AG08396 (cell line): ENCODE measurements at places on chromosomes 5 and 9.
A peak's percentile ranks its signal among the peaks of the same experiment; 100 is the strongest.

- DNase-seq, result no peak
Measured at GRCh38 chr5:146669656-146670055, 153.7 kb upstream of the GPR151 start.

DNA sequence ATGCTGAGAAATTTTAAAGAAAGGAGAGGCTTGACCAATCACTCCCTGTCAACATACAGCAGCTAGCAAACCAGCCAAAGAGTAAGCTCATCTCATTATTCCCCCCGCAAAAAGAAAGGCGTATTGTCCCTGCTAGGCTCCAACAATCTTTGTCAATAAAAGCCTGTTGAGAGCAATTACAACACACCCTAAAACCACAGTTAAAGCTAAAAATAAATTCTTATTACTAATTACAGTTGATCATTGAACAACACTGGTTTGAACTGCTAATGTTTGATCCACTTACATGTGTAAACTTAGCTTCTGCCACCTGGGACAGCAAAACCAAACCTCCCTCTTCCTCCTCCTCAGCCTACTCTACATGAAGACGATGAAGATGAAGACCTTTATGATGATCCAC is 151.2 kb downstream of the TSSK1B start:
- DNase-seq, result no peak

DNA sequence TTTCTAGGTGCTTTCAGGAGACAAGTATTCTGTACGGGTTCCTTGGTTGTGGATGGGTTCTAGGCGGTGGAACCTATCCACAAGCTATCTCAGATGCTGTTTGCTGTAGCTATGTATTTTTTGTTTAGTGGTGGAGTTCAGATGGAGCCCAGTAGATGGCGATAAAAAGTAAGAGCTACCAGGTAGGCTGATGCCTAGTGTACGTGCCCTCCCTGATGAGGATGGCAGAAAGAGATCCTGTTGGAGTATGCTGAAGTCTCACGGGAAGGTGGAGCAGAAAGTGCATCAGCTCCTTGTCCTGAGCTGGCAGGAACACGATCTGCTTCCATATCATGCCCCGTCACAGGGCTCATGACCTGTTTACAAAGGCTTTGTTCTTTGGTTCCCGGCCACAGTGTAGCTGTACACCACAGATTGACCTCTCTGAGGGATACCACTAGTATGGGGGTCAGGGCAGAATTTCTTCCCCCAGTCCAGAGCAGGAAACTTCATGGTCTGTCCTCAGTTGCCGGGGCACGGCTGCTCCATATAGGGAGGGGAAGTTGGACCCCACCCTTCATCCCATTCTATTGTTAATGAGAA is 12.6 kb upstream of the UGT3A2 start:
- DNase-seq, result peak; percentile 55

GRCh38 chr9:113299800-113300292 is 3.3 kb downstream of the RNF183 start:
- no peak for DNase-seq

- no peak for DNase-seq
Measured at GRCh38 chr9:85117831-85118230, 448.3 kb downstream of the NTRK2 start.

DNA sequence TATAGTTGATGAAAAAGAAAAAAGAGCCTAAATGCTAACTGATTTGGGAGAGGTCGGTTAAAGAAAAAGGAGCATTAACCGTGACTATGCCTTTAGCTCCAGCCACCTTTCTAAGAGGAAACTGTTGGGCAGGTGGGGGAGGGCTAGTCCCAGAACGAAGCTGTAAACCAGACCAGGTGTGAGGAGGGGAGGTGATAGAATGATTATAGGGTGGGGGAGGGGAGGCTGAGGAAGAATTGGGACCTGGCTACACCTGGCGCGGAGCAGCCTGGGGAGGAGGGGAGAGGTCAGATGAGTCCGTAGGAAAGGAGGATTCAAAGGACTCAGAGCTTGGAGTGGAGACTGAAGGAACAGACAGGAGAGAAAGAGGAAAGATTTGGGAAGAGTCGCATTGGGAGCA is 73.4 kb downstream of the PHAX start:
- DNase-seq, result no peak

DNA sequence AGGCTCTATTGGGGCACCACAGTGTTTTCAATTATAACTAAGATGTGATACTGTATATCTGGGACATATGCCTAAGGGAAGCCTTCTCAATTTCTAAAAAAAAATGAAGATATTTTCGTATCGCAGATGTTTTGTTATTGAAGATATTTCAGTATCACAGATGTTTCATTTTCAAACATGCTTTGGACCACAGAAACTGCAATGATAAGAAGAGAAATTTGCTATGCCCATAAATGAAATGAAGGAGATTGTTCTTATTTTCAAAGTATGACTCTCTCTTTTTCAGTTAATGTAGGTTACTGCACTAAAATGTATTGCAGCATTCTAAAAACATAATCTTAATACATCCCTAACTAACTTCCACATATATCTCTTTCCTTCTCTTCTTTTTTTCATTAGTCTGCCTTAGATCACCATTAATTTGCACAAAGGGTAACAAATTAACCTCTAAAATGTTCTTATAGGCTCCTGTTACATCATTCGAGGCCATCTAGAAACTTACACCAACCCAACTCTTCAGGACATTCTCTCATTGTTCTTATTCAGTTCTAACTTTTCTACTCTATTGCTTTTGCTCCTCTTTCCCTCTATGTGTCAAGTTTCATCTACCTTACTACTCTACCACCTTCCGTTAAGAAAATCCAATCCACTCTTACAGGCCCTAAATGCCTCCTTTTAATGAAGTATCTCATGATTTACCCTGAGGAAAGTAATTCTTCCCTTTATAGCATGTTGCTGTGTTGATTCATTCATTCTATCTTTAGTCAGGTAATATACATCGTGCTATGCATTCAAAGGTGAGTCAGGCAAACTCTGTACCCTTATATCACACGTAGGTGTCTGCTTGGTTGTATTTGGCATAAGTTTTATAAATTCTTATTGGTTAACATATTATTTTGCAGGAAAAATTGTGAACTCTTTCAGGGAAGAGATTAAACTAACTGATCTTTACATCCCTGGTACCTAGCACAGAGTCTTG is 70.5 kb downstream of the ST8SIA4 start:
- no peak for DNase-seq

DNA sequence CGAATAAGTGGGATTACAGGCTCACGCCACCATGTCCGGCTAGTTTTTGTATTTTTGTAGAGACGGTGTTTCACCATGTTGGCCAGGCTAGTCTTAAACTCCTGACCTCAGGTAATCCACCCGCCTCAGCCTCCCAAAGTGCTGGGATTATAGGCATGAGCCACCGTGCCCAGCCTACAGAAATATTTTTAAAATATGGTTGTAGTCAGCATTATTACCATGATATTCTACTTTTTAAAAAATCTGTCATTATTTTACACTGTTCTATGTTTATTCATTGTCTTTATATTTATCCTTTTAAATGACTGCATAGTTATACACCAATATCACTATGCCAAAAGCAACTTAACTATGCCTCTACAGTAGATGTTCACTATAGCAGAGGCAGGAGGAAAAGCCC is 41.6 kb upstream of the SLC30A5 start:
- DNase-seq, result no peak

DNA sequence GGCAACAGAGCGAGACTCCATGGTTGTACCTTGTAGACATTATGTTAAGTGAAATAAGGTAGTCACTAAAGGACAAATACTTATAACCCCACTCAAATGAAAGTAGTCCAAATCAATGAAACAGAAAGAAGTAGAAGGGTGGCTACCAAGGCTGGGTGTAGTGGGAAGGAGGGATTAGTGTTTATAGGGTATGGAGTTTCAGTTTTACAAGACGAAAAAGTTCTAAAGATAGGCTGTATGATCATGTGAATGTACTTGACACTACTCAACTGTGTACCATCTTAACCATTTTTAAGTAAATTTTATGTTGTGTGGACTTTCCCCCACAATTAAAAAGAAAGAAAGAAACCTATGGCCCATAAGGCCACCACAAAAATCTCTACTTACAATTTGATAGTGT is 32.2 kb downstream of the ALDH7A1 start:
- DNase-seq, result no peak

DNA sequence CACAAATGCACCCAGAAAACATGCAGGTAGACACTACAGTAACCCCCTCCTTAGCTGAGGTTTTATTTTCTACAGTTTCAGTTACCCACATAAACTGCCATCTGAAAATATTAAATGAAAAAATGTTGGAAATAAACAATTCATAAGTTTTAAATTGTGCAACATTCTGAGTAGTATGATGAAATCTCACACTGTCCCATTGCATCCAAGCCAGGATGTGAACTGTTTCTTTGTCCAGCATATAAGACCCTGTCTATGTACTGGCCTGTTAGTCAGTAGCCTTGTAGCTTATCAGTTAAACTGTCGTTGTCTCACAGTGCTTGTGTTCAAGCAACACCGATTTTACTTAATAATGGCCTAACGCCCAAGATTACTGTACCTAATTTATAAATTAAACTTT is 630.5 kb downstream of the ANXA1 start:
- no peak for DNase-seq

DNA sequence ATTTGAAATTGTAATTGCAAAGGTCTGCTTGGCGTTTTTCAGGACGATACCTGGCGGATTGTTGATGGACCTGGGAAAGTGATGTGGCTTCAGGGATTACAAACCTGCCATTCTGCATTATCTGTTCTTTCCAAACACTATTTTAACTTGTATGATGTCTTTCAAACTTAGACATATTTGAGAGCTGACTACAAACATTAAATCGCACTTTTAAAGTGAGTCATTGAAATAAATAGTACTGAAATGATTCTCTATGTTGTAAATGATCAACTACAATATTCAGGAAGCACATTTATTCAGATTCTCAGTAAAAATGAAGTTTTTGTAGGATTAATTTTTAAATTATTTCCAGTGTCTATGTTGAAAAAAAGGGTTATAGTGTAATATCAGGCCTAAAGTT is 32.3 kb upstream of the TMEM171 start:
- DNase-seq, result no peak

GRCh38 chr5:81552852-81553566 is 159.1 kb upstream of the ACOT12 start:
- no peak for DNase-seq

DNA sequence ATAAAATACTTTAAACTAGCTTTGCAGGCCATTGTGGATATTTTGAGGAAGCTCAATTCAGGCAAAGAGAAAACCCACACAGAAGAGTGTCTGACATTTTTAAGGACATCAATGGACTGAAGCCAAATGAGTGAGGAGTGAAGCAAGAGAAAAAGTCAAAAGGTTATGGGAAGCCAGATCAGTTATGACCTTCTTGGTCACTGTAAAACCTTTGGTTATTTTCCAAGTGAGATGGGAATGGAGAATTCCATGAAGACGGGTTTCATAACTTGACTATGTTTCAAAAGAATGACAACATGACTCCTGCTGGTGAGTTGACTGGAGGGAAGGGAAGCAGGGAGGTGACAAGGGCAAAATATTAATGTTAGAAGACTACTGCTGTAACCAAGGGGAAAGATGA is 585.2 kb downstream of the EFNA5 start:
- no peak for DNase-seq

- DNase-seq, result no peak
Measured at GRCh38 chr9:137479892-137480685, 21.0 kb upstream of the NSMF start.

- no peak for DNase-seq
Measured at GRCh38 chr9:29826421-29826820, 2253.1 kb upstream of the C9orf72 start.

- no peak for DNase-seq
Measured at GRCh38 chr9:84891924-84892323, 222.4 kb downstream of the NTRK2 start.

GRCh38 chr5:103886826-103887225 is 324.2 kb upstream of the NUDT12 start:
- no peak for DNase-seq

DNA sequence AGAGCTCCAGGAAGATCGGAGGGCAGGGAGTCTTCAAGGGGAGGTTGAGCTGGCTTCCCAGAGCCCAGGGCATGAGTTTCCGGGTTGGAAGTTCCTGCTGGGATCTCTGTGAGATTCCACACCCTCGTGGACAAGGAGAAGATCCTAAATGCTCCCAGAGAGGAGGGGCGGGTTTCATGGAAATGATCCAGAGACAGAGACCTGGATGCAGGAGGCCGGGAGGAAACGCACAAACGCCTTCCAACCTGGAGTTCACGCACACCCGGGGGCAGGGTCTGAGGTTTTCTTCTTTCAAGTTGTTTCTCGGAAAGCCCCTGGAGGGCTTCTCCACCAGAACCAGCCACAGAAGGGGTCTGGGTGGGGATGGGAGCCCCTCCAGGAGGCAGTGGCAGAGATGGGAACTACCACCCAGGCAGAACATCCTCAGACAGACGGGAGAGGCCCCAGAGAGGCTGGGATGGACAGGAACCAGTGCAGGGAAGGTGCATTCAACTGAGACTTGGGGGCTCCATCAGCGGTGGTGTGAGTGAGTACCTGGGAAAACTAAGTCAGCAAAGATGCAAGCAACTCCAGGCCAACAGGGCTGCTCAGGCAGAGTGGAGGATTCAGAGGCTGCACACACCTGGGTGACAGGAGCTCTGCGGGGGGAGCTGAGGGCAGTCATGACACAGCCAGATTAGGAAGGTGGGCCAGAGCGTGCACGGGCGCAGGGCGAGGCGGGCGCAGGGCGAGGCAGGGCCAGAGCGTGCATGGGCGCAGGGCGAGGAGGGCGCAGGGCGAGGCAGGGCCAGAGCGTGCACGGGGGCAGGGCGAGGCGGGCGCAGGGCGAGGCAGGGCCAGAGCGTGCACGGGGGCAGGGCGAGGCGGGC is 52.1 kb upstream of the EXOC3 start:
- DNase-seq, result no peak

DNA sequence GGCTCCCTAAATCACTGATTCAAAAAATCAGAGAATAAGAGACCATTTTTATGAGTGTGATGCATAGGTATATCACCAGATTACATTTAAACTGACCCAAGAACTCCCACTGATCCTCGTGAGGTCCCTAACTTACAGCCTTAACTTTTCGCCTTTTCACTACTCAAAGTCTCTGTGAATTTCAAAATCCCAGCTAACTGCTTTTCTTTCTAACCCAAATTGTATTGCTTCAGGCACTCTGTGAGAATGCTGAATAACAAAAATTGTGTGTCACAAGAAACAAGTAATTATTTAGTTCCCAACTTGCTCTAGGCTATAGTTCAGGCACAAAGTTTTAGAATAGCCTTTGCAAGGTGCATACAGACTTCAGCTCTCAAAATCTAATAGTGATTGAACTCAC is 368.6 kb downstream of the CHSY3 start:
- DNase-seq, result no peak

DNA sequence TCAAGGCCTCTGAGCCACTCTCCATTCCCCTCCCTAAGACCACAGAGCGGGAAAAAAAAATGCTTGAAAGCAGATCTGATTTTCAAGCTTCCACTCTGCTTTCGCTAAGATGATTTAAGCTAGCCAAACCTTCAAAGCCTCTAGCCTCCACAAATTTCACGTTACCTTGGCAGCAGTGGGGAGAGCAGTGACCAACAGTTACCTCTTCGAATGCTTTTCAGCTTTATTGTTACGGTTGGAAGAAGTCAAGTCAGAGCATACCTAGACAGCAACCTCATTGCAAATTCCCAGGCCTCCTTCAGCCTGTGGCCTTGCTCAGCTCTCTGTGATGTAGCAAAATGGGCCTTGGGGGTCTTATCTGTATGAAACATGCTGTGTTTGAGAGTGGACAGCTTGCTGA is 89.6 kb downstream of the FRMD3 start:
- DNase-seq, result no peak
